ENCODE measurements at places on chromosomes 7 and 10.

GRCh38 chr10:109647627-109648026 is 275.7 kb downstream of the XPNPEP1 start:
- DNase-seq, result no peak

DNA sequence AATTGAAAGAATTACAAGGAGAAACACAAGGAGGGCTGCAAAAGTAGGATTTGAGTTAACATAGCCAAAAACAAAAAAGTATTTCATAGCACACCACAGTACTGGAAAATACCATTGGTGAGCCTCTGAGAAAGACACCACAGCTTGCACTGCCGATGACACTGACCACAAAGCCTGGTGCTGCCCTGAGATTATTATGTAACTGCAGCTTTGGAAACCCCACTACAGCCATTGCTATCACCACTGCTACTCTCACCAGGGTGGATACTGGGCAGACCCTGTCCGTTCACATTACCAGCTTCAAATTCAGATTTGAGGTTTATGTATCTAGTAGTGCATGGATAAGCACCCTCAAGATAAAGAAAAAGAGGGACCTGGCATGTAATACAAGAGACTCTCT is 1246.7 kb upstream of the SORCS1 start:
- no peak for DNase-seq

GRCh38 chr10:59900048-59900727 is 6.2 kb downstream of the CCDC6 start:
- no peak for DNase-seq

- DNase-seq, result no peak
Measured at GRCh38 chr10:131724891-131725580, 175.8 kb upstream of the PPP2R2D start.

GRCh38 chr10:64071218-64071617 is 550.0 kb downstream of the REEP3 start:
- no peak for DNase-seq

- no peak for DNase-seq
Measured at GRCh38 chr10:33402220-33403073, 68.0 kb upstream of the NRP1 start.

DNA sequence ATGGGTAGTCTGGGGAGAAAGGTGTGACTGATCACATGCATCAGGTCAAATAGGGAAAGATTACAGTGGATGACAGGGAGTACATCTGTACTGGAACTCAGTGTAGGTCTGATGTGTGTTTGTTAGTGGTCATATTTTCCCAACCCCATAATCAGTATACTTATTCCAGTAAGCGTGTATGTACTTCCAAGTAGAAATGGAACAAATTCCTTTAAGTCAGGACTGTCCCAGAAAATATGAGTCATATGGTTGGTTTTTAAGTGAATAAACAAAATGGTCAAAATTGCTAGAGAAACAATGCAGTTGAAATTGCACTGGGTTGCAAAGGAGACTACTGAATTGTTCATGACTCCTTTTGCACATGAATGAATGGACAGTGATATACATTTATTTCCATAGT is 118.8 kb upstream of the MYO3A start:
- no peak for DNase-seq

GRCh38 chr10:13997650-13998049 is 333.1 kb downstream of the FRMD4A start:
- DNase-seq, result no peak

DNA sequence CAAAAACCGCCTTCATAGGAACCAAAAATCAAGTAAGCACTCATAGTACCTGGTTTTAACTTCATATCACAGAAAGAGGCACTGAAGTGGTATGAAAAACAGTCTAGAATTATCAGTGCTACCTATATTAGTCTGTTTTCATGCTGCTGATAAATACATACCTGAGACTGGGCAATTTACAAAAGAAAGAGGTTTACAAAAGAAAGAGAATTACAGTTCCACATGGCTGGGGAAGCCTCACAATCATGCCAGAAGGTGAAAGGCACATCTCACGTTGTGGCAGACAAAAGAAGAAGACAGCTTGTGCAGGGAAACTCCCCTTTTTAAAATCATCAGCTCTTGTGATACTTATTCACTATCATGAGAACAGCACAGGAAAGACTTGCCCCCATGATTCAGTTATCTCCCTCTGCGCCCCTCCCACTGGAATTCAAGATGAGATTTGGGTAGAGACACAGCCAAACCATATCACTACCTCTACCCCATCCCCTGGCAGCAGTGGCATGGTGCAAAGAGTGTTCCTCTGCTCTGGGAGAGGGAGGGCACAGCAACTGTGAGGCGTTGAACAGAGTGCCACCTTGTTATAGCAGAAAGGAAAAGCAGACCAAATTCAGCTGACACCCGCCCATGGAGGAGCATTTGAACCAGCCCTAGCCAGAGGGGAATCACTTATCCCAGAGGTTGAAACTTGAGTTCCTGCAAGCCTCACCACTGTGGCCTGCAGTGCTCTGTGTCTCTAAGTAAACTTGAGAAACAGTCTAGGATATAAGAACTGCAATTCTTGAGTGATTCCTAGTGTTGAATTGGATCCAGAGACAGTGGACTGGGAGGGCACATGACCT is 61.9 kb upstream of the PTPRZ1 start:
- DNase-seq, result no peak

DNA sequence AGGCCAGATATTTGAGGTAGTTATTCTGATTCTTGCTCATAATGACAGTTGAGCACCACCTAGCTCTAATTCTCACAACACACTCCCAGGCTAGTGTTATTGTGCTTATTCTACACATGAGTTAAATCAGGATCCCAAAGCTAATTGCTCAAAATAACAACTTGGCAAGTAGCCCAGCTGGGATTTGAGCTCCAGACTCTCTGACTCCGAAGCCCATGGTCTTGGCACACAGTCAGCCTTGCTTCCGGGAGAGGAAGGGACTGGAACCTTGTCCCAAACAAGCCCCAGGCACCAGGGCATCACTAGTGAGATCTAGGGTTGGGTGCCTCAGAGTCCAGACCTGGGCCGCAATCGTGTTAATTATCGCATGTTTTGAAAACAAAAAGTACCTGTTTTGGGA is 101.4 kb downstream of the GPAM start:
- DNase-seq, result no peak
